ENCODE measurements at places on chromosomes 1 and 21.

DNA sequence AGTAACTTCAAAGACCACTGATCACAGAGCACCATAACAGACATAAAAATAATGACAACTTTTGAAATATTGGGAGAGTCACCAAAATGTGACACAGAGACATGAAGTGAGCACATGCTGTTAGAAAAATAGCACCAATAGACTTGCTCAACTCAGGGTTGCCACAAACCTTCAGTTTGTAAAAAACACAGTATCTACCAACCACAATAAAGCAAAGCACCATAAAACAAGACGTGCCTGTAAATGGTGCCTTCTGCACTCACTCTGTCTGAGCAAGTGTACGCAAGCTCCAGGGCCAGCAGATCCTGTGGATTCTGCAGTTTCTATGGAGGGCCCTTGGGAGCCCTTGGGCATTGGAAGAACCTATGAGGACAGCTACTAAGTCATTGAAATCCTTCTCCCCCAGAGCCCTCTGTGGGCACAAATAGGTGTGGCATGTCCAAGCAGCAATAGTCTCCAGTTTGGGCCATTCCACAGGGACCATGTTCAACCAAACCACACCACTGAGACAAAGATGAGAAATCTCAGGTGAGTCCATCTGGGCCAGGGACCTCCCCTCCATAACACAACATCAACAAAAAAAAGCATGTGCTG is 116.9 kb upstream of the RAB4A start:
- no peak for DNase-seq

DNA sequence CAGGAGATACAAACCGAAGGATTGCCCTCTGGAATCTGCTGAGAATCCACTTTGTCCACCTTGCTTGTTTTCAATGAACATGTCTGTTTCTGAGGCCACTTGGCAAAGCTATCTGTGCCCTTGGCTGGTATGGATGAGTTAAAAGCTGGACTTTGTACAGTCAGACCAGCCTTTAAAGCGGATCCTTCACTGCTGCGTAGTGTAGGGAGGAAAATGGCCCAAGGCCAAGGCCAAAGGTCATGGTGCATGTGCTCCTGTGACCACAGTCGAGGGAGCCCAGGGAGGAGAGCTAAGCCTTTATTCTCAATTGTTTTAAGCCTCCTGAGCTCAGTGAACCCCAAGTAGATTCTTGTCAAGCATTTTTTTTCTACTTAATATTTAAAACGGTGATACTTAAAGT is 37.0 kb downstream of the KCNJ15 start:
- DNase-seq = no peak

DNA sequence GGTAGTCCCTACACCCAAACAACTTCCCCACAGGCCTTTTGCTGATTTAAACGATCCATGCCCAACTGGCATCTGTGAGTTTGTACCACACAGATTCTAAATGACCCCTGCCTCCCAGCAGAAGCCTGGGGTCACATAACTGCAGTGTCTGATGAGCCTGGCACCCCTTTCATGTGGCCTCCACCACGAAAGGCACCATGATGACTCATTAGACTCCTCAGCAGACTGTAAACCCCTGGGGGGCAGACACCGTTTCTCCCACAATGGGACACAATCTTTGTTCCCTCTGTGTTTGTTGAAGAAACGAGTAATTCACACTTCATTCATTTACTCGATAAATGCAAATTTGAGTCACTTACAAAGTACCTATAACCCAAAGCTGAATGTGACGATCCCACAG is 81.6 kb downstream of the CCDC185 start:
- no peak for DNase-seq

- DNase-seq = no peak
These were observed 1118.8 kb upstream of the TMPRSS15 start for GRCh38 chr21:19522381-19522780.

DNA sequence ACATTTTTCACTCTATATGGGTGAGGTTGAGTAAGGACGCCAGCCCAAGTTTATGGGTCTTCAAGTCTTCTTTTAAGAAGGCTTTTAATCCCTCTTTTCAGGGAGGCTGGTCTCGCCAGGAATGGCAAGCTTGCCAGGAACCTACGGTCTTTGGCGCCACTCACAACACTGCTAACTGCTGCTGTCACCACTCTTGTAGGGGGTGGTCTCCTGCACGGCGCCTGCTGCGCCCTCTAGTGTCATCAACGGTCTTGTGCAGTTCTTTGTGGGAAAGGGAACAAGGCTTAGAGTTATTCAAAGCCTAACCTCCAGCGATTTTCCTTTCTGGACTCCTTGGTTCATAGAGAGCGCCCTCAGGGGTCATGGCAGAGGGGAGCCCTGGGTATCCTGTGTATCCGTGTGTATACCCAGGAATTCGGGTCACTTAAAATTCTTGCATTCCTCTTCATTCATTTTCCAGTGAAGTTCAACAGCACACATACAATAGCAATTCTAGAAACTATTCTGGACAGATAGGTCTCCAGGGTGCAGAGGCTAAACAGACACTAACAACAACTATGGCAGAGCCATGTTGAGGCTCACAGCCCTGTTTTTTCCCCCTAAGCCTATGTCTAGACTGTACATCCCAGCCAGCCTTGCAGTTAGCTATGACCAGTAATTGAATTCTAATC is 392.8 kb upstream of the CAMK1G start:
- no peak for DNase-seq

DNA sequence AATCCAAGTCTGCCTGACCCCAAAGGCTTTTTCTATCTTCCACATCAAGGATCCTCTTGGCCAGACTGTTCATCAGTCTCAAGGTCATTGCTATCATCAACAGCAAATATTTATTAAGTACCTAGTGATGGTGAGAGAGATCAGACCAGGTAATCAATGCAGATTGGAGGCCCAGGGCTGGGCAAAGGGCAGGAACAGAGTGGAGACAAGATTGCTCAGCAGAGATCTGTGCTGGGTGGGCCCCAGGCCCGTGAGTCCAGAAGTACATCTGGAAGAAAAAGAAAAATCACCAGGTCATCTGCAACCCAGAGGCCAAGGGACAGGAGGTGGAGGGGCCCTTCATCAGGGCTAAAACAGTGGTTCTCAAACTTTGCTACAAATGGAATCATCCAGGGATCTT is 10.1 kb upstream of the PAQR7 start:
- DNase-seq = no peak

- DNase-seq = no peak
These were observed 30.9 kb downstream of the TRIM11 start for GRCh38 chr1:228375578-228376261.

DNA sequence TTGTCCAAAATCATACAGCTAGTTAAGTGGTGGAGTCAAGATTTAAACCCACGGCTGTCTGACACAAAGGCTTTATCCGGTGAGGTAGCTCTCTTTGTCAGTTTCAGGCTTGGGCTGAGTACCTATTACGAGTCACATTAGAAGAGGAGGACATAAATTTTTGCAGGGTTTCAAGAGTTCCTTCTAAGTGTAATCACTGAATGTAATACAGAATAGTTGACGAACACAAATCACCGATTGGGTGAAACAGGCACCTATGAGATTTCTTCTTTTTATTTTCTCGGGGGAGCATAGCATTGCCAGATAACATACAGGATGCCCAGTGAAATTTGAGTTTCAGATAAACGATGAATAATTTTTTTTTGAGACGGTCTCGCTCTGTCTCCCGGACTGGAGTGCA is 847 bp downstream of the PSMD4 start:
- DNase-seq = no peak

DNA sequence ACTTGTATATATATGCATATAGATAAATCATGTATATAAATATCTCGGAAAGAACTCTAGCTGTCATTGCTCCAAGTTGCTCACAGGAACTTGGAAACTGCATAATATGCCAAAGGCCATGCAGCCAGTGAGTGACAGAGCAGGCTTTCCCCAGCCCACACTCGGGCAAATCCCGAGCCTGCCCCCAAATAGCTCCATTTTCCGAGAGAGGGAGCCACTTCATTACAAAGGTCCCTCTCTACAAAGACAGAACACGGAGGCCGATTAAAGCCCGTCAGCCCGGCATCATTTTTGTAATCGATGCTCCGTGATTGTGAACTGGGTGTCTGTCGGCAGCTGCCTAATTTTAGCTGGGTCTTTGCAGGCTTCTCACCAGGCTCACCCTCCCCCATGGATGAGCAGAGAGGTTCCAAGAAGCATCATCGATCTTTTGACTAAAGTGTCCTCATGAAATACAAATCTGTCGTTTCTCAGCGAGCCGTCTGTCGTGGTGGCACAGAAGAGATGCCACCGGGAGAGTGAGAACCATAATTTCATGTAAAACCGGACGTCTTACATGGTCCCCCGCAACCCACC is 663.9 kb downstream of the PTPRU start:
- DNase-seq = no peak

- no peak for DNase-seq
These were observed 46.2 kb downstream of the ACBD6 start for GRCh38 chr1:180456191-180456590.

DNA sequence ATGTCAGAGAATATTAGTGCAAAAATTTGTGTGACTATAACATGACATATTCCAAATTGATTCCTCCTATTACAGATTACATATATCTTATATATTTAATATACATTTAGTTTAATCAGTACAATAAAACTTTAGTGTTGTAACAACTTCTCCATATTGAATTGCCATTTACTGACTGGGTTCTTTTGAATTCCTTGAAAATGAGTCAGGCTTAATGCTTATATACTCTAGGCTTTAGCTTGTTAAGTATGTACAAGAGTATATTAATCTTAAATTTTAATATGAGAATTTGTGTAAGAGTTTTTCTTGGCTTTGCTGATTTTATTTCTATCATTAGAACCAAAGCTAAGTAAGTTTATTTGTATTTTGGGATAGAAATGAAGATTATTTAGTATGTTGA is 40.3 kb downstream of the XPR1 start:
- DNase-seq = no peak

DNA sequence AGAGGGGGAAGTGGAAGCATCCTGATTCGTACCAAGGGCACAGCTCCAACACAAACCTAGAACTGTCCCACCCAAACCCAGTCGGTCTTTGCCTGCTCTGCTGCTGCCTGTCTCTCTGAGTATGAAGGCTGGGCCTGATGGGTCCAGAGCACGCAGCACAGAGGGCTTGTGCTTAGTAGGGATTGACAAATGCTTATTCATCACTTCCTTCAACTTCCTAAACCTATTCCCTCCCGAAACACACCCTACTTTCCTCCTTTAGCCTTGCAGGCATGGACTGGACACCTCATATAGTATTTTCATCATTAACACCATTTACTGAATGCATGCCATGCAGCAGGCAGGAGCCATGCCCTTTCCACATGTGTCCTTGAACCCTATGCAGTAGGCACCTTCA is 31.3 kb downstream of the FOXO6 start:
- DNase-seq = no peak

All from stimulated activated CD8-positive, alpha-beta memory T cell treated with anti-CD3 and anti-CD28 coated beads, Interleukin-7, amount 100 ng/mL, for 4 hours (primary cell).